ENCODE measurements at places on chromosomes 16 and 17.

- DNase-seq: no peak
Measured at GRCh38 chr16:85480727-85481101, 132.4 kb upstream of the GSE1 start.

DNA sequence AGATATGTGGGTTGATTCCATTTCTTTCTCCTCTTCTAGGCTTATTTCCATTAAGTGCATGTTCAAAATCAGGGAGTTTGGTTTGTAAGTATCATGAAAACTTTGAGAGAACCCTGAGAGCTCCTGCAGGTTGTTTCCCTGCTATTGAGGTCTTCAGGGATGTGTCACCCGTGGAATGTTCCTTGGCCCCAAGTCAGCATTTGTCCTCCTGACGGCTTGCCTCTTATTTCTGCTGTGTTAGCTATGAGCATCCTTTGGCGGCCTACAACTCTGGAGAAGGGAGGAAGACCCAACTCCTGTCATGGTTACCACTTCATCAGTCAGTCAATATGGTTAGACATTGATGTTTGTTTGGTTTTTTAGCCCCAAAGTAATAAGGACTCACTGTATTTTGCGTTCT is 180.8 kb downstream of the FTO start:
- no peak for DNase-seq

GRCh38 chr16:24839347-24839972 is 6.3 kb upstream of the SLC5A11 start:
- no peak for DNase-seq

GRCh38 chr17:43019418-43019817 is 2.8 kb downstream of the VAT1 start:
- DNase-seq: no peak

DNA sequence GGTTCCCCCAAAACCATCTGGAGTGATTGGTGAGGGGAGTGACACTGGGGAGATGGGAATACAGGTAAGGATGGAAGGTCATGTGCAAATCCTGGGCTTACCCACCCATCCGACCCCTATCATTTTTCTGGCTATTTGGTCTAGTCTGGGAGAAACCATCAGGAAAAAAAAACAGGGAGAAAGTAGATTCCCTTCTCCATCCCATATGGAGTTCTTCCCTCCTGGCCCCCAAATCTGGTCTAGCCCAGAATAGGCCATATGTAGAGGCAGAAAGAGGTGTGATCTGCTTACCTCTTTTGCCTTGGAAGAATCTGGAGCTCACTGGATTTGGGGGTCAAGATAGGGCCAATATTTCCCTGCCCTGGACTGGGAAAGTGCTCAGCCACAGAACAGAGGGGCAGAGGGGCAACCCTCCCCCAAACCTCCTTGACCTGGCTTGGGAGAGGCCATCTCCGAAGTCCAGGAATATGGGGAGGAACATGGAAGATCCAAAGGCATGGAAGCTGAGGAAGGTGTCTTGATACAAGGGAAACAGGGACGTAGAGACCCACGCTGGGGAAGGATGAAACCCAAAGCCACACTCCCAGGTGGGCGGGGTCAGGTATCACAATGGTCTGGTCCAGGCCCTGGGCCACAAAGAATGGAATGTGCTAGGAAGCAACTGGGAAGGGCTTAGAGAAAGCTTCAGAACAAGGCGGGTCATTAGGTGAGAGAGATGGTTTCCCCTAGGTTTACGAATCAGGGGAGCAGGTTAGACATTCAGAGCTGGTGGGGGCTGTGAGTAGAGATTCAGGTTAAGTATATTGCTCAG is 16.2 kb downstream of the CHRNB1 start:
- DNase-seq: no peak

- DNase-seq: no peak
Measured at GRCh38 chr17:5011928-5012327, 14.2 kb downstream of the KIF1C start.

DNA sequence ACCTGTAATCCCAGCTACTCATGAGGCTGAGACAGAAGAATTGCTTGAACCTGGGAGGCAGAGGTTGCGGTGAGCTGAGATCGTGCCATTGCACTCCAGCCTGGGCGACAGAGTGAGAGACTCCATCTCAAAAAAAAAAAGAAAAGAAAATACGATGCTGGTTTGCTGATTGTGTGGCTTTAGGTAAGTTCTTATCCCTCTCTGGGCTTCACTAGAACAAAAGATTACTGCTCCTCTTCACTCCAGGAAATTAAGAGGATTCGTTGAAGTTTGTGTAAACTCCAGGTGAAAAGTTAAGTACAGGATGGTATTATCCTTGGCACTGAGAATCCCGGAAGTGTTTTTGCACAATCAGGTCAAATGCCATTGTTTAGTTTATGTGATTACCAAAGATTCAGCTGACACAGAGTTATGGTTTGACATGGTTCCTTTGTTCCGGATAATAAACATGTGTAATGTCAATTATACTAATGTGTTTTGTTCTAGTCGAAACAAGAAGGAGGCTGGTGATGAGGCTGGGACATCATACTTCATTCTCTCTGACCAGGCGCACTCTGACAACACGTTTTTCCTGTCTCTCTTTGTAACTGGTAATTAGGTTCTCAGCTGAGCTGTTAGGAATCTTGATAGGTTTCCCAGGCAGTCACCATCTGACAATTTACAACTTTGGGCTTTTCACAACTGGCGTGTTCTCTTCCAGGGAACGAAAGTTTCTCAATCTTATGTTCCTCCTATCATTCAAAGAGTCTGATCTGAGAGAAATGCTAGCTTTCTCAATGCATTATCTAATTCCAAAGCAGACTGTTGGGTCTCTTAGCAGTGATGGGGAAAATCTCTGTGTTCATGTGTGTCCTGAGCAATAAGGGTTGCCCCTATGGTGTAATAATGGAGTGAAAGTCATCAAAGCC is 10.8 kb upstream of the TAOK1 start:
- DNase-seq: no peak

DNA sequence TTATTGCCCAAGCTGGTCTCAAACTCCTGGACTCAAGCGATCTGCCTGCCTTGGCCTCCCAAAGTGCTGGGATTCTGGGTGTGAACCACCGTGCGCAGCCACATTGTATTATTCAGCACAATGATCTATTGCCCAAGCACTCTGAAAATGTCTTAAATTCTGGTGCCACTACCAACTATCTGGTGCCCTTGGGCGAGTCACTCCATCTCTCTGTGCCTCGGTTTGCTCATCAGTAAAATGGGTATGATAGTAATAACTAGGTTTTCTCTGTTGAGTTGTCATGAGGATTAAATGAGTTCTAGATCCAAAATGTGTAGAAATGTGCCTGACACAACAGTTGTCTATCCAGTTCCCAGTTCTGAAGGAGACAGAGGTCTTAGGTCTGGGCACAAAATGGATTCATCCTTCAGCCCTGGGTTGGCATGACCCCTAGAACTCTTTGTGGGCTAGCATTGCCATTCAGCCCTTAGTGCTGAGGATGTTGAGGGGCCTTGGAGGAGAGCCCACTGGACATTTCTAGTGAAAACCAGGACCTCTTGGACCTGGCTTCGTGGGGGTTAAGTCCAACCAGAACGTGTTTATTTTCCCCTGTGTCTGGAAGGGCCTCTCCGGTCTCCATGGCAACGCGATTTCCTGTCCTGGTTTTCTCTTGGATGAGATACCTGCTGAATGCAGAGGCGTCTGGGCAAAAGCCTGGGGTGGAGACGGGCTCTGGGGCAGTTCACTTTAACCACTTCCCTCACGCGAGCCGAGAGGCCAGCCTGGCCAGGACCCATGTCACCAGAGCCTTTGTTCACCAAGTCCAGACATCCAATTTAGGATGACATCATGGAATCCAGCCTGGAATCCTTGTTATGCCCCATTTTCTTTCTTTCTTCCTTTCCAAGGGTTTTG is 43.7 kb upstream of the TNRC6A start:
- DNase-seq: peak; percentile 69

DNA sequence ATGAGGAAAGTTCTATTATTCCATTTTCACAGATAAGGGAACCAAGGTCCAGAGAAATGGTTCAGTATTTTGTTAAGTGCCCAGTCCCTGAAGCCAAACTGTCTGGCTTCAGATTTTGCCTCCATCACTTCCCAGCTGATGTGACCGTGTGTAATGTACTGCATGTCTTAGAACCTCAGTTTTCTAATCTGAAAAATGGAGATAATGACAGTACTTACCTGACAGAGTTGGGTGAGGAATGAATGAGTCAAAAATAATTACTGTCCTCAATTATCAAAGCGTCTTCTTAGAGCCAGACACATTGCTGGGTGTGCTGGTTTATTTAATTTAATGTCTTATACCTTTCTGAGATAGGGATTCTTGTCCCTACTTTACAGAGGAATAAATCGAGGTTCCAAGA is 6.7 kb downstream of the ZNF668 start:
- no peak for DNase-seq

GRCh38 chr17:20133517-20133916 is 124.4 kb downstream of the SPECC1 start:
- DNase-seq: no peak

GRCh38 chr17:384622-385177 is 32.1 kb upstream of the RPH3AL start:
- no peak for DNase-seq

- no peak for DNase-seq
Measured at GRCh38 chr17:77142689-77143088, 1.9 kb downstream of the SEC14L1 start.

GRCh38 chr17:73400915-73401545 is 89.2 kb upstream of the CDC42EP4 start:
- no peak for DNase-seq

GRCh38 chr17:19578545-19578944 is 44.9 kb downstream of the SLC47A1 start:
- DNase-seq: no peak

- no peak for DNase-seq
Measured at GRCh38 chr16:68452176-68452575, 3.9 kb upstream of the SMPD3 start.

DNA sequence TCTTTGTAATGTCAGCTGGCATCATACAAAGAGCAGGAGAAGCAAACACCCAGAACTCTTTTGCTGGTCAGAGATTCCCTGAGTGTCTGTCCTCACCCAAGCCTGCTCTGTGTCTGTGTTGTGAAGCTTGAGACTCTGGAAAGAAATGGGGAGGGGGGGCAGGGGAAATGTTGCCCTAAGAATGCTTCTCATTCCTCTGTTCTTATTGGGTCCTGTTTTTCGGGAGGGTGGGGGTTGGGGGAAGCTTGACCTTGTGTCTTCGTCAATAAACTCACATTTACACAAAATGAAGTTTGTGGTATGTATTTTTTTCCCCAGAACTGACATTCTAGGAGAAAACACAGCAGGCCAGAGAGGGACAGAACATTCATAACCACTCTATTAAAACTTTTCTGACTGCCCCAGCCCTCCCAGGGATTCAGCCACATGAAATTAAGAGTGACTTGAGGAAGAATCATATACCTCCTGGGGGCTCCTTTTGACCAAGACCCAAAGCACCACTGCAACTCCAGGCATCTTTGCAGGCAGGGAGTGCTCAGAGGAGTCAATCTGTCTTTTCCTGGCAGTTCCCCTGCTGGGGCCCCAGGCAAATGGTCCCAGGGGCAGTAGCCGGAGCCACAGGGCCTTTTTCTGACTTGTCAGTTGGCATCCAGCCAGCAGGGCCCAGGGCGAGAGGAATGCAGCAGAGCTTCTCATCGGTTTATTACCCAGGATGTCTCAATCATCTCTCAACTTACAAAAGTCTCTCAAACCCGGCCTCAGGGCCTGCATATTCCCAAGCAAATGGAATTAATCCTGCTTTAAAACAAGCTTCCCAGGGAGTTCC is 5.1 kb upstream of the RASL10B start:
- DNase-seq: peak; percentile 38

DNA sequence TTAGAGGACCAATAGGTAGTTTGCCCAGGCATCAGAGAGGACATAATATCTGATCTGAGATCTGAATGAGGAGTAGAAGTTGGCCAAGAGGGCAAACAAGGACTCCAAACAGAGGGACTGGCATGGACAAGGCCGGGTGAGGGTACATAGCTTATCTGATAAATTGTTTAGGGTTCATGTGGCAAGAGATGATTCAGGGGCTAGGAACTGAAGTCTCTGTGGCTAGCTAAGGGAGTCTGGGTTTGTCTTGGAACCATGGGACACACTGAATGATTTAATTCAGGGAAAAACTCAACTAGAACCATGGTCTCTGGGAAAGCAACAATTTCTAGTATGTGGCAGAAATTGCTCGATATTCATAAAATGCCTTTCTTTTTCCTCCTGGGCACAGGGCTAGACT is 4.1 kb upstream of the AQP8 start:
- DNase-seq: no peak

DNA sequence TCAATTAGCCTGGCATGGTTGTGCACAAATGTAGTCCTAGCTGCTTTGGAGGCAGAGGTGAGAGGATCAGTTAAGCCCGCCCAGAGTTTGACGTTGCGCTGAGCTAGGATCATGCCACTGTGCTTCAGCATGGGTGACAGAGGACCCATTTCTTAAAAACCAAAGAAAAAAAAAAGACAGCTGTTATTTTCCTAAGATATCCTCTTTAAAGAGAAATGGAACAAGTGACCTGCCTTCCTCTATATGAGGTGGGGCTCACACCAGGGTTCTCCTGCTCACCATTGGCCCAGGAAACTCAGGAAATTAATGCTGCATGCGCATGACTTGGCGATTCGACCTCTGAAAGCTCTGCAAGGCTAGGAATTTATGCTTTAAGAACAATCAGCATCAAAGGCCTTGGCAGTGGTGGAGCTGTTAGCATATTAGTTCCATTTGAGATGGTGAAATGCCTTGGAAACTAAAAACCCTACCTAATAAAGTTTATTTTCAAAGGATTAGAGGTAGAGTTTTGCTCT is 108.3 kb downstream of the RBFOX1 start:
- DNase-seq: no peak

GRCh38 chr16:57091200-57091974 is 996 bp upstream of the CPNE2 start:
- DNase-seq: no peak

DNA sequence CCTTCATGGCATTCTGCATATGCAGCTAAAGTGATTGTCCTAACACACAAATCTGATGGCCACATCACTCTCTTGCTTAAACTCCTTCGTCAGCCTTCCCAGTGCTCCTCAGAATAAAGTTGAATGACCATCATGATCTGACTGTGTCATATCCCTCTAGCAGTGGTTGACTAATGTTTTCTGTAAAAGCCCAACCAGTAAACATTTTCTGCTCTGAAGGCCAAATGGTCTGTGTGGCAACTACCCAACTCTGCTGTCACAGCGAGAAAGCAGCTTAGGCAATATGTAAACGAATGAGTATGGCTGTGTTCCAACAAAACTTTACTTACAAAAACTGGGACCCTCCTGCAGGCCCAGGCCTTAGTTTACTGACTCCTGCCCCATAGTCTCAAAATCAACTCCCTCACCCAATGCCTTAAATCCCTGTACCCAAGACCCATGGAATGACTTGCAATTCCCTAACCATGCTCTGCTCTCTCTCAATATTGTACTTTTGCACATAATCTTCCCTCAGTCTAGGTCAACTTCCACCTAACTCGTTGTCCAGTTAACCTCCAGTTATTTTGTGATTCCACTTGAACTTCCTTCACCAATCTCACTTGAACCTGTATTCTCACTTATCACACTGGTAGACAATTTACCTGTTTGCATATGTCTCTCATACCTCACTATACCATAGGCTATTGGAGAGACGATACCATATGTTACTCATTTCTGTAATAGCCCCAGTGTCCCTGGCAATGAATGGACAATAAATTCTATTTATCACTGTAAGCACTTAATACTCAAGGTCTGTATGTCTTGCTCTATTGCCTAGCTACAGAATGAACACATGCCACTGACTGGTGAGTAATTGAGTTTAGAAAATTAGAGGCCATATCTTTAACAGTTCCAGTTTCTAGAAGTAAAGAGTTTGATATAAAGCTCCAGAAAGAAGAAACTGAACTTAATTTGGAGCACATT is 29.1 kb downstream of the TMEM100 start:
- no peak for DNase-seq

- DNase-seq: no peak
Measured at GRCh38 chr16:3131755-3132377, 3.0 kb upstream of the ZNF213 start.
